G401 (cell line): ENCODE measurements at places on chromosomes 5 and 9.

DNA sequence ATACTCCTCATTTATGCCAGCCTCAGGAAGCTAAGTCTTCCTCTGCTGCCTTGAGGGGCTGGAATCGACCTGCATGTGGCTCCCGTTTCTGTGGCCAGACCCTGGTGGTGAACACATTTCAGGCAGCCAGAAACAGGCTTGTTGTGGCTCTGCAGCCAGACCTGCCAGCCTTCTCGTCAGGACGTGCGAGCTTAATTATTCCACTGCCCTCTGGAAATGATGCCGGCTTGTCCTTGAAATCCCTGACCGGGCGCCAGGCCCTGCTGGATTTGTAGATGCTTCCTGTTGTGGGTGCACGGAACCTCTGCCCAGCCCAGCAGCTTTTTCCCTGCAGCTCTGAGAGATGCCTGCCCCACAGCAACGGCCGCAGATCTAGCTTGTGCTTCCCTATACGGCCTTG is 41.6 kb downstream of the PDZD2 start:
- peak; percentile 30 for DNase-seq

DNA sequence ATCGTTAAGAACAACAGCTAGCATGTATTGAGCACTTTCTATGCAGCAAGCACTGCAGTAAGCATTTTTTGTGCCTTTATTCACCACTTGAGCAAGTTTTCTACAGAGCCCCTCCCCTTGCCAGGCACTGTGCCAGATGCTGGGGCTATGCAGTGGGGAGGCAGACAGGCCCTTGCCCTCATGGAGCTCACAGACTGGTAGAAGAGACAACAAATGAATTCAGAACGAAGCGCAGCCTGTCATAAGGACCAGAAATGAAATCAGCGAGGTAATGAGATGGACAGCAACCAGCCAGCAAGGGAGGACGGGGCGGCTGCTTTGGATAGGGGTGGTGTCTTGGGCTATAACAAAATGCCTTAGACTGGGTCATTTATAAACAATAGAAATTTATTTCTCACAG is 68.8 kb downstream of the C9orf50 start:
- no peak for DNase-seq

DNA sequence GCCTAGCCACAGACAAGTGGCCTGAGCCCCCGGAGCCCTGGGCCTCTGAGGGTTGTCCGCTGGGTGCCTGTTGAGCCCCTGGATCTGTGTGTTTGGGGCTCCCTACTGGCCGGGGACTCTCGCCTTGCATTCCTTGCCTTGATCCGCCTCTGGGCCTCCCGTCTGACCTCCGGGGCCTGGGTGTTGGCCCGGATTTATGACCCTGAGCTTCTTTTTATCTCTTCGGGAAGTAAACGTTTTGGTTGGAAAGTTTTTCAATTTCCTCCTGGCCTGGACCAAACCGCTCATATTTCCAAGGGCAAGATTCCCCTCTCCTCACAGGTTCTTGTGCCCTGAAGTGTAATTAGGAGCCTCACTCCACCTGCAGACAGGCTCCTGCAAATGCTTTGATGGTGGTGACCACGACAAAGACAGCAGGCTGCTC is 69.3 kb upstream of the EGFLAM start:
- no peak for DNase-seq

- no peak for DNase-seq
These were observed 8.9 kb upstream of the AKNA start for GRCh38 chr9:114396558-114397218.

- DNase-seq, result no peak
These were observed 73.7 kb upstream of the MTAP start for GRCh38 chr9:21728781-21729180.

DNA sequence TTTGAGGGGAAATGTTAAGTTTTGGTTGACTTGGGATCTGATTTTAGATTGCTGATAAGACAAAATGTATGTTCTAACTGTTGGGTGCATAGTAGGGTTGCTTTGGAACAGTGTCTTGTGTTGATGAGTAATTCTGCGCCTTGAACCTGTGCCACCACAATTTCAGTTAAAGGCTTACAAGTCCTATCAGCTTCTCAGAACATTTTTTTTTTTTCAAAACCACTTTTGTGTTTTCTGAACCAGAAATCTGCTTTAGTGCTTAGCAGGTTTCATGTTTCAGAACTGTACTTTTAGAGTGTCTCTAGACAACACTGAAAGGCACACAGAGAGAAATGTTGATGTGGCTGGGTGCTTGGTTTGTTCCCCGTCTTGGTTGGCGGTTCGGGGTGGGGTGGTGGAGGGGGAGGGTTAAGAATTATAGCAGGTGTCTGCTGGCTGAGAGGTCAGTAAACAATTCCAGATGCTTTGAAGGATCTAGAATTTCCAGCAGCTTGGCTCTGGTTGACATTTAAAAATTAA is 84.6 kb downstream of the ANKRD55 start:
- no peak for DNase-seq

DNA sequence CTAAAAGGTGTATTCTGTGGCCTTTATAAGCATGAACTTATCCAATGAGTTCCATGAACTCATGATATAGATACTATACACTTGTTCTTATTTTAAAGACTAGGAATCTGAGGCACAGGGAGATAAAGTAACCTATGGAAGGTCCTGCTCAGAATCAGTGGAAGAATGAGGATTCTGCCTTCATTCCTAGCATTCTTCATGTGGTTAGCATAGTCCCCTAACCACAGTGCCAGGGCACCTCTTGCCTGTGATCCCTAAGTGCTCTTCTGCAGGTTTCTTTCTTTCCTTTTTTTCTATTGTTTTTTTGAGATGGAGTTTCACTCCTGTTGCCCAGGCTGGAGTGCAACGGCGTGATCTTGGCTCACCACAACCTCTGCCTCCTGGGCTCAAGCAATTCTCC is 174.1 kb downstream of the C9orf152 start:
- no peak for DNase-seq

- peak; percentile 36 for DNase-seq
These were observed 1045.8 kb upstream of the DMAC1 start for GRCh38 chr9:8845376-8845775.

DNA sequence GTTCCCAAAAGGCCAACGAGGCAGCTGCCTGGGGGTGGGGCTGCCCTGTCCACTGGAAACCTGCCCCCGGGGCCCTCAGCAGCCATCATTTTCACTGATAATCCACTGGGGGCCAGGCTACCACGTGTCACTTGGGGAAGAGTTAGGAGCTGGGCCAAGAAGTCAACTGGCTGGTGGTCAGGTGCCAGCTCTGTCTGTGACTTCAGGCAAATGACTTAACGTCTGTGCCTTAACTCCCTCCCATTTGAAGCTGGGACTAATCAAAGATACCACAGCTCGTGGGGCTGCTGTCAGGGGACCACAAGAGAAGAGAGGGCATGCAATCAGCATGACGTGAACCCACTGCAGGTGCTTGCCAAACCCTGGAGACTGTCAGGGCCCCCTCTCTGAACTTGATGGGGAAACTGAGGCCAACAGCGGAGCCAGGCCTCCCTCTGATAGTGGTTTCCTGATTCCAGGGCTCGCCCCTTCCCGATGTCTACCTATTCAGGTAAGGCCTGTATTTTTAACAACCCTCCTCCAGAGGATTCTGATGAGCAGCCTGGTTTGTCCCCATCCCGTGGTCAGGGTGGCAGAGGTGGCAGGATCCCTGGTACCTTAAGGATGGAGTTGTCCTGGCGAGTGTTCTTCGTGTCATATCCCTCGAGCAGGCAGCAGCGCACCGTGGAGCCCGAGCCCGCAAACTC is 12.3 kb upstream of the DPM2 start:
- no peak for DNase-seq

- DNase-seq, result no peak
These were observed 17.0 kb downstream of the BTF3 start for GRCh38 chr5:73515232-73515631.

DNA sequence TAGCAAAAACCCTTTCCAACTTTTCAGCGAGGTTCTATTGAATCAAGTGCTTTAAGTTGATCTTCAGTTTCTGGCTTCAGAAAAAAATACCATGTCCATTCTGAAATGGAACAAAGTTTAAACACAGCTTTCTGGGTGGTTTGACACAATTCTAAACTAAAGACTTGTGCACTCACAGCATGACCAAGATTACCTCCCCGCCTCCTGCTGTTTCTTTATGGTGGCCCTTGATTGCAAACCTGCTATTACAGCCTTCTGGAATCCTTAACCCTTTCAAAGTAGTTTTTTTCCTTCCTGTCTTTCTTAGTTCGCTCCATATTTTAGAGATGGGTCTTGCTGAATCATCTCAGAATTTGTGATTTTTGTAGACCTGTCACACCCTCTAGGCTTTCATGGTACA is 135.9 kb upstream of the FBN2 start:
- no peak for DNase-seq

DNA sequence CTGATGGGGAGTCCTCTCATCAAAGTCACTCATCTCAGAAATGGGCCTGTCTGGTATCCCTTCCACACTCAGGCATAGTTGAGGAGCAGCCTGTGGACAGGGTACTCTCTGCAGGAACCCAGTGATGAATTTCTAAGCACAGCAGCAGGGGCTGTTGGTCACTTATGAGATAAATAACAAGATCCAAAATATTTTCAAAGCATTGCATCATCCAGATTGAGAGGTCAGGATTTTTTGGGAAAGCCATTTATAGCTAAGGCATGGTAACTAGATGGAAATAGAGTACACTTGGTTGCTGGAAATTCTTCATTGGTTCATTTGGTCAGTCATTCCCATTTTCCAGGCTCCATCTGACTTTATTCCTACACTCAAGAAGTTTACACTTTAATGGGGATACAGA is 246.8 kb upstream of the RAI14 start:
- DNase-seq, result no peak

DNA sequence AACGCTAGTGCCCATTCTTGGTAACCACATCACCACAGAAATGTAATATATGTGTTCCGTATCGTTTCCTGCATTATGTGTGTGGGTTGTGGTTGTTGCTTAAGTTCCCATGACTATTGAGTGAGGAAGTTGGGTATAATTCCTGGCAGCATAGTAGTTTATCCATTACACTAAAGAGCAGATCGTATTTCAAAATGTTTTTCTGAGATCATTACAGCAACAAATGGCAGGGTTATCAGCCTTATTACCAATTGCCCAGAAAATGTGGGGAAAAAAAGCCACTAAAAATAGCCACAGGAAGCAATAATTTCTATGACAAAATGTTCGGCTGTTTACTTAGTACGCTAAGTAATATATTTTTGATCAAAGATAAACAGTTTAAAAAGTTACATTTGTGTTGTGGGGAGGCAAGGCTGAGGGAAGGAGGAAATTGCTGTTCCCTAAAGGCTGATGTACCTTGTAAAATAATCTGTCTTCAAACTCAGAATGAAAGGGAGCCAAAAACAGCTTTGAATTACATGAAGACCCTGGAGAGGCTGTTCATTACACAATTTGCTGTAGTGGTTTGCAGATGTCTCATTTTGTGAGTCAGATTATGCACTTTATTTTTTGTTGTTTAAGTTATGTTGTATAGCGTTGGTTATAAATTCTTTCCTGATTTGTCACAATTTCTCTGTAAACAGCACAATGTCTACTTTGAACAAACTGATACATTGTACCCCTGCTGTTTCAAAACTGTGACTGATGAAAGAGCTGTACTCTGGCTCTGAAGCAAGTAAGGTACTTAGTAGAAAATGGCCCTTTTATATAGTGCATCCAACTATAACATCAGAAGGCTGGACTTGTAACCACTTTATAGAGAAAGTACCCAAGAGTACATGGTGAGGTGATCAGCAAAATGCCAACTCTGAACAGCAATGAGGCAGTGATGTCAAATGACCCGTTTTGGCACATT is 1028.5 kb downstream of the NR2F1-AS1 start:
- peak; percentile 38 for DNase-seq
